HuH-7 (cell line): ENCODE measurements at places on chromosomes 6 and 20.

DNA sequence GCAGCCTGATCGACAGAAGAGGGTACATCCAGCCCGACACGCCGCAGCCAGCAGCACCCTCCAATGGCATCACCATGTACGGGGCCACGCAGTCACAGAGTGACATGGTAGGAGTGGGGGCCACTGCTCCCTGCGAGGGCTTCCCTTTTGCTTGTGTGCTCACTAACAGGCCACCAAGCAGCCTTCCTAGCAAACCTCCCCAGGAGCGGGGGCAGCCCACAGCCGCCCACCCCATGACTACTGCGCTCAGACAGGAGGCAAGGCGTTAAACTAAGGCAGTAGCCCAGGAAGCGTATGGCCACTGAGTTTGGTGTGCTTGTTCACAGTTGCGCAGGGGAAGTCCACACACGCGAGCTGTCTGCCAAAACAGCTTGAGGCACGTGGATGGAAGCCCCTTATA, 169.5 kb upstream of the SNX9 start:
- no peak for DNase-seq

GRCh38 chr20:41776421-41776820, 158.2 kb upstream of the CHD6 start:
- DNase-seq, result no peak

DNA sequence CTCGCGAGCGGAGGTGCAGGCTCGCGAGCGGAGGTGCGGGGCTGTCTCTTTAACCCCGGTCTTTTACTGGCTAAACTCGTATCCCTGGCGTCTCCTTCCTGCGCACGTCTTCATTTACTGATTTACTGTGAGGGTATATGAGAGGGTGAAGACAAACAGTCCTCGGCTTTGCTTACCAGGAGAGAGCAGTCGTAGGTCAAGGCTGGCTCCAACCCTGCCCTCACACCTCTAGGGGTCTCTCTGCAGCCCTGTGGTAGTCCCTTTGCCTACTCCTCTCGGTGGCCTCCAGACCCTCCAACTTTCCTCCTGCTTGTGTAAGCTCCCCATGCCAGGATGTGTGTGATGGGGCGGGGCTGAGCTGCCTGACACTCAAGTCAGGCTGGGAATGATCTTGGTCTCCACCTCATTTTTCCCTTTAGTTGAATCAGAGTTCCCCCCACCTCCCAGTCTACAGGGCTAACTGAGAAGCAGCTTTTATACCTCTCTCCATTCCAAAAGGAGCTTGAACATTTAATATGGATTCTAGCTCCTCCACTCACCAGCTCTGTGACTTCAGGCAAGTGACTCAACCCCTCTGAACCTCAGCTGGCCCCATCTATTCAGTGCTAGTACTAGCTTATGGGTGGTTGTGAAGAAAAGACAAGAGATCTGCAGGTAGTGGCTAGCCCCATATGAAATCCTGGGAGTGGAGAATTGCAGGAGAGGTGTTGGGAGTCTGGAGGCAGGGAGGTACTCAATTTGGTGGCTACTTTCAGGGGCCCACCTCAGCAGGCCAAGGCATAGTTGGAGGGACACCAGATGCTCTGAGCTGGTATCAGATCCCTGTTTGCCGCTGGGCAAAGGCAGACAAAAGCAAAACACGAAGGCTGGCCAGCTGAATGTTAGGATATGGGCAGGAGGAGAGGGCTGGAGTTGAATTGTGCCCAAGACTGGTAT, 902 bp downstream of the SLC29A1 start:
- DNase-seq, result no peak

GRCh38 chr20:42186337-42186736, 568.2 kb upstream of the CHD6 start:
- no peak for DNase-seq

DNA sequence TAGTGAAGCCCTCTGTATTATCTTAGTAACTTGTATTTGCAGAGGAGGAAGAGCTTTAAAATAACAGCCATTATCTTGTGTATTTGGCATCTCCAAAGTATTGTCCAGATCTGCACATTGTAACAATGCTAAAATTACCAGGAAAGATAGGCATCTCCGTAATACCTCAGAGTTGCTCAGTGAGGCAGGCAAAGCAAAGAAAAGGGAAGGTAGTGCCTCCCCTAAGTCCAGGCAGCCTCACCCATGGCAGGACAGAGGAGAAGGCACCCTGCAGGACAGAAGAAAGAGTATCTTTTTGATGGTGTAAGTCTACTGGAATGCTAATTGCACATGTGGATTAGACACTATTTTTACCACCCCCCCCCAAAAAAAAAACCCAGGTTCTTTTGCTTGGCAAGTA, 13.6 kb upstream of the SSTR4 start:
- DNase-seq, result no peak
